ENCODE measurements at places on chromosomes 13 and 19. TPM values are rescaled to one million over a fixed set of nuclear protein-coding genes. Genes with fewer than 3 reads are reported as not detected.
A peak's percentile ranks its signal among the peaks of the same experiment; 100 is the strongest.

- no peak overlapping the region for H3K4me3 ChIP-seq
- DNase-seq = no peak
- H3K4me1 ChIP-seq = peaks cover 7% of the 10 kb centered on the region
- H3K27me3 ChIP-seq = no peaks in the 10 kb centered on the region
- no peak overlapping the region for H3K27ac ChIP-seq
Observed at GRCh38 chr19:44878120-44878865, 12.8 kb upstream of the TOMM40 start.

IZUMO4 gene
- total RNA-seq = 22.1 TPM

ZNF256 gene
- total RNA-seq = 13.9 TPM

GRCh38 chr13:30142486-30143211 lies 164.7 kb downstream of the KATNAL1 start:
- H3K27me3 ChIP-seq = no peaks in the 10 kb centered on the region
- no peak overlapping the region for H3K4me3 ChIP-seq
- H3K36me3 ChIP-seq = no peaks in the 10 kb centered on the region
- peak; percentile 64 for DNase-seq
- peaks cover 67% of the 10 kb centered on the region for H3K4me1 ChIP-seq

CLEC17A gene
- total RNA-seq = not detected

DNA sequence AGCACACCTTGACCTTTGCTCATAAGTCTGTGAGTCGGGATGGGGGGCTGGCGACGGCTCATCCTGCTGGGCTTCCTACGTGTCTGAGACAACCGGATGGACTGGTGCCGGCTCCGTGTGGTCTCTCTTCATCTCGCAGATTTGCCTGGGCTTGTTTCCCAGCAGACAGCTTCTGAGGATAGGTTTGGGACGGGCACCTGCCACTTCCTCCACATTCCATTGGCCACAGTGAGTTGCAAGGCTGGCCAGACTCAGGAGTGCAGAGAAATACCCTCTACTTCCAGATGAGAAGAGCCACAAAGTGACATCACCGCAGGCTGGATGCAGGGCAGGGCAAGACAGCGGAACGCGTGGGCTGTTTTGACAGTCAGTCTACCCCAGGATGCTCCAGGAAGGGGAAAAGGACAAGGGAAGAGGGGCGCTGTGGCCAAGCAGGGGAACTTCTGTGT lies 48.1 kb downstream of the IRS2 start:
- no peaks in the 10 kb centered on the region for H3K27me3 ChIP-seq
- no peak for DNase-seq
- H3K4me3 ChIP-seq = no peak overlapping the region
- no peaks in the 10 kb centered on the region for H3K36me3 ChIP-seq
- peaks cover under 1% of the 10 kb centered on the region for H3K4me1 ChIP-seq

GRCh38 chr19:56393119-56394012 lies at the start of gene ZNF582:
ZNF582 (minus strand) TSS chr19:56393534; CDS start chr19:56391752, 1,782 bp downstream.
- H3K27ac ChIP-seq = peak within 1 kb of the TSS; percentile 92
- peaks cover 4% of the 10 kb centered on the region for H3K36me3 ChIP-seq
- no peaks in the 10 kb centered on the region for H3K27me3 ChIP-seq
- peak within 1 kb of the TSS; percentile 87 for H3K4me3 ChIP-seq
- peak; percentile 93 for DNase-seq
- H3K4me1 ChIP-seq = peaks cover 8% of the 10 kb centered on the region

SPRYD7 gene
- 5.1 TPM for total RNA-seq

DNA sequence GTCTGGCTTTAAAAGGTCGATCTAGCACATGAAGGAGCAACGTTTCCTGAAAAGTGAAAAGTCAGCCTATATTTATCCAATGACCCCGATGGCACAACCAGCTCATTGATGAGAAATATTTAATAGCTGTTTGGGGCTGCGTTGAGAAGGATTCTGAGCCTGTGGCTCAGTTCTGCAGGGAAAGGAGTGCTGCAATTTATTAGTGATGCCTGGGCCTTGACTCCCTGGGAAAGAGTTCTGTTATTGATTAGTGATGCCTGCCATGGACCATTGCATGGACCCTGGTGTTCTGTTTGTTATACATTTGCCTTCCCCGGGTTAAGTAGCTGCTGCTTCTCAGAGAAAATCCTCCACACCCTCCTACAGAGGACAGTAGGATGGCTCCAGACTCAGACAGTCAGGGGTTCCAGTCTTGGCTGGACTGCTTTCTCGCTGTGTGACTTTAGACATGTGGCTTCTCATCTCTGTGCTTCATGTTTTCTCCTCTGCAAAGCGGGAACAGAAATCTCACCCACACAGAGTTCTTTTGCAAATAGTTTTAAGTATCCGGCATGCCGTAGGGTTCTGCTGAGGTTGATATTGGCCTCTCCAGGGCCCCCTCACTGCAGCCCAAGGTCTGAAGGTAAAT lies 17.7 kb upstream of the PTPRS start:
- no peaks in the 10 kb centered on the region for H3K27me3 ChIP-seq
- no peaks in the 10 kb centered on the region for H3K4me1 ChIP-seq
- no peak for DNase-seq

GRCh38 chr13:66933994-66934393 lies 296.1 kb downstream of the PCDH9 start:
- H3K27me3 ChIP-seq = no peaks in the 10 kb centered on the region
- no peak overlapping the region for H3K4me3 ChIP-seq
- DNase-seq = no peak
- H3K27ac ChIP-seq = no peak overlapping the region
- H3K4me1 ChIP-seq = no peaks in the 10 kb centered on the region
- no peaks in the 10 kb centered on the region for H3K36me3 ChIP-seq

- H3K4me3 ChIP-seq = no peak overlapping the region
- no peaks in the 10 kb centered on the region for H3K4me1 ChIP-seq
- H3K27ac ChIP-seq = no peak overlapping the region
- DNase-seq = no peak
Observed at GRCh38 chr13:45696610-45697226, 5.4 kb upstream of the CBY2 start.

- H3K4me1 ChIP-seq = no peaks in the 10 kb centered on the region
- no peaks in the 10 kb centered on the region for H3K27me3 ChIP-seq
- H3K36me3 ChIP-seq = no peaks in the 10 kb centered on the region
- no peak for DNase-seq
Observed at GRCh38 chr19:42028304-42029216, 34.5 kb upstream of the ATP1A3 start.

GRCh38 chr19:6678690-6679109 lies 8.7 kb upstream of the TNFSF14 start:
- H3K4me1 ChIP-seq = peaks cover 40% of the 10 kb centered on the region
- no peak overlapping the region for H3K27ac ChIP-seq
- no peaks in the 10 kb centered on the region for H3K36me3 ChIP-seq
- DNase-seq = no peak

ZNF865 gene
- 20.9 TPM for total RNA-seq

- H3K36me3 ChIP-seq = peaks cover 18% of the 10 kb centered on the region
- H3K27me3 ChIP-seq = no peaks in the 10 kb centered on the region
- peaks cover 72% of the 10 kb centered on the region for H3K4me1 ChIP-seq
- no peak overlapping the region for H3K27ac ChIP-seq
- H3K4me3 ChIP-seq = no peak overlapping the region
Observed at GRCh38 chr19:46946611-46947238, 72.9 kb upstream of the NPAS1 start.

- no peak overlapping the region for H3K4me3 ChIP-seq
- no peak overlapping the region for H3K27ac ChIP-seq
- H3K36me3 ChIP-seq = no peaks in the 10 kb centered on the region
- no peaks in the 10 kb centered on the region for H3K27me3 ChIP-seq
- no peak for DNase-seq
- H3K4me1 ChIP-seq = peaks cover 20% of the 10 kb centered on the region
Observed at GRCh38 chr19:18523841-18524240, 2.0 kb upstream of the ELL start.

ZNF471 gene
- 1.7 TPM for total RNA-seq

DNA sequence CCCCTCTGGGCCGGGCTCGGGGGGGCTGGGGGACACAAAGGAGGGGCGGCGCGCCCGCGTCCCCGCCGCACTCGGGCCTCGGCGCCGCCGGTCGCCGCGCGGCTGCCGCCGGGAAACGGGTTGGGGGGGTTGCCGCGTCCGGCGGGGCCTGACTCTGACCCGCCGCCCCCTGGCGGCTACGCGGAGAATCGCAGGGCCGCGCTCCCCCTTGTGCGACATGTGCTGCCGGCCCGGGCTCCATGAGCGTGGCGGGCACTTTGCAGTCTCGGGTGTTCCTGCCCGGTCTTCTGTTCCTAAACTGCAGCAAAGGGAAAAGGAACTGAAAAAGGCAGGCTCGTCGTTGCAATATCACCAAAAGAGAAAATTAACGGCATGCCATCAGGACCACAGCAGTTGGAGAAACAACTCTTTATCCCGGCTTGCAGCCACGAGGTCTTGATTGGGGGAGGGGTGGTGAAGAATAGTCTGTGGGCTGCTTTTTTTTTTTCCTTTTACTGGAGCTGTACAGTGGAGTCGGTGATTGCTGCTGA lies 1.5 kb downstream of the MIR17HG start:
- H3K27me3 ChIP-seq = no peaks in the 10 kb centered on the region
- DNase-seq = peak; percentile 89
- peak overlapping the region; percentile 64 for H3K27ac ChIP-seq
- H3K4me3 ChIP-seq = peak overlapping the region; percentile 39
- H3K36me3 ChIP-seq = peaks cover 22% of the 10 kb centered on the region
- peaks cover 39% of the 10 kb centered on the region for H3K4me1 ChIP-seq

DNAAF3 gene
- not detected for total RNA-seq

DNA sequence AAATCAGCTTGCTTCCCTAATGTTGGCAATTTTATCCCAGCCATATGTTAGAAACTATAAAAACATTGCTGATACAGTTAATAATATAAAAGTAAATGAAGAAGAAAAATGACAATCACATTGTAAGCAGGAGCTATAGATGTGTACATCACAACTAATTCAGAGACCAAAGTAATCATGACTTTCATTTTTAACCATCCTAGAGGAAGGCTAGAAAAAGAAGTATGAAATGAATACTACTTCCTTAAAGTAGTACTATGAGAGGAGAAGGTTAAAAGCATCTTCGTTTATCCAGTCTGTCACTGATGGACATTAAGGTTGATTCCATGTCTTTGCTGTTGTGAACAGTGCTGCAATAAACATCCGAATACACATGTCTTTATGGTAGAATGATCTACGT lies 135.5 kb downstream of the IRS2 start:
- H3K36me3 ChIP-seq = no peaks in the 10 kb centered on the region
- no peaks in the 10 kb centered on the region for H3K4me1 ChIP-seq
- no peak overlapping the region for H3K27ac ChIP-seq
- no peak for DNase-seq
- no peak overlapping the region for H3K4me3 ChIP-seq

- H3K4me3 ChIP-seq = no peak overlapping the region
- no peaks in the 10 kb centered on the region for H3K36me3 ChIP-seq
- no peak overlapping the region for H3K27ac ChIP-seq
- no peaks in the 10 kb centered on the region for H3K27me3 ChIP-seq
Observed at GRCh38 chr13:63433546-63434150, 2018.0 kb upstream of the PCDH20 start.

ZNF132 gene
- total RNA-seq = 11.7 TPM

GRCh38 chr13:65529541-65529940 lies 1700.6 kb downstream of the PCDH9 start:
- no peaks in the 10 kb centered on the region for H3K27me3 ChIP-seq
- no peak overlapping the region for H3K4me3 ChIP-seq
- no peaks in the 10 kb centered on the region for H3K4me1 ChIP-seq

LGALS4 gene
- 4.7 TPM for total RNA-seq
